ENCODE measurements at places on chromosomes 3 and 15.

DNA sequence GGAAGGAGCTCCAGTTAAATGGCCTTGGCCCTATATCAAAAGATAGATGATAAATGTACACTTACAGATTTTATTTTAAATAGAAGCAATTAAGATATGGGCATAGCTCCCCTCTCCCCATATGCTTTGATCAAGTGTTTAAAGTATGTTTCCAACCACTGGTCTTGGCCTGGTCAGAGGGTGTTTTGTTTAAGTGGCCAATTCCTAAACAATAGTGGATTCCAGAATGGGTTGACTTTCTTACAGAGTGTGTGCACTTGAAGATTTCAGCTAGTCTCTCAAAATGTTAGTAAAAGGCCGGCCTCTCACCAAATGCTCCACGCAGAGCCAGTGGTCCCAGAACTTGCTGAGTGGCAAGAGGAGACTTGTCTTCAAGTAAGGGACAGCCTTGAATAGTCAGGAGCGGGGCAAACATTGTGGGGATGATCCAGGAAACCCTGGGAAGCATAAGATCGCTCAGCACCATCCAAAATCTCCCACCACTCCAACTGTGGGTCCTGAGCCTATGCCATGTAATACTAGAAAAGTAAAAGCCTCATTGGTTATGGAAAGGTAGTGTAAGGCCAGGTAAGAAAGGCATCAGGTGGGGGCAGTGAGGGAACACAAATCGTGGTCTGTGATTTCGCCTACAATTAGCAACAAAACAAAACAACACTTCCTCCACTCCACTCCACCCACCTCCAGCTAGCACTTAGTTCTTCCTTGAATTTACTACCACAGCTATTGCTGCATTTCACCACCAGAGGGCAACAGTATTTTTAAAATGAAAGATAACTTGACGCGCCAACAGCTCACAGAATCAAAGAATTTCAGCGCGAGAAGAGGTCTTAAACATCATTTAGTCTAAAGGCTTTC is 4.8 kb downstream of the RARRES1 start:
- peak; percentile 89 for DNase-seq

DNA sequence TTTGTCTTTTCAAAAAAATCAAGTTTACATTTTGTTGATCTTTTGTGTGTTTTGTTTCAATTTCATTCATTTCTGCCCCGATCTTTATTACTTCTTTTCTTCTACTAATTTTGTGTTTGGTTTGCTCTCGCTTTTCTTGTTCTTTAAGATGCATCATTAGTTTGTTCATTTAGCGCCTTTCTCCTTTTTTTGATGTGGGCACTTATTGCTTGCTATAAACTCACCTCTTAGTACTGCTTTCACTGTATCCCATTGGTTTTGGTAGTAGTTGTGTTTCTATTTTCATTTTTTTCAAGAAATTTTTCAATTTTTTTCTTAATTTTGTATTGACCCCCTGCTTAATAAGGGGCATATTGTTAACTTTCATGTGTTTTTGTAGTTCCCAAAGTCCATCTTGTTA is 34.4 kb downstream of the PRKCI start:
- no peak for DNase-seq

DNA sequence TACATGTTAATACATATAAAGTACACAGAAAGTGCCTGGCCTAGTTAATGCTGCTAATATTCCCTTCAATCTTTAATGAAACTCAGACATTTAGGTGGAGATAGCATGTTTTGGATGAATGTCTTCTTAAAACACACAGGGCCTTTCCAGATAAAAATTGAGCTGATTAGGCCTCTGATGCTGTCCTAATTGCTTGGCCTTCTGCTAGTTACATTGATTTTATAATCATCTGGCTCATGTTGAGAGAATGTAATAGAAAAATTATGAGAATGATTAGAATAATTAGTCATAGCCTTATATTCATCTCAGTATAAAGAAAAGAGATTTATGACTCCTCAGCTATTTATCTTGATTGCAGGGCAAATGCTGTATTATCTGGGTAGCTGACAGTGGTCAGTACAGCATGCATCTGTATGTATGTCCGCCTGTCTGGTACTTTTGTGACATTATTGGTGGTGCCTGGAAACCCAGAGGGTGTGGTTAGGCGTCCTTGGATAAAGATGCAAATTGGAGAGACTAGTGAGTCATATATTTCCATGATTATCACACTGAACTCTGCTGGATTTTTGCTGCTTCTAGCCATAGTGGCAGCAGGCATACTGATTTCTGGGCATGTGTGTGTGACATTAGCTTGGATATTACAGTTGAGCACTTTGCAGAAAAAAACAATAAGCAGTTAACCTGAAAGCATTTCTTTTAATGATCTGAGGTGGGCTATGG is 120.8 kb downstream of the FEZF2 start:
- DNase-seq, result no peak

GRCh38 chr3:182692695-182693094 is 100.6 kb upstream of the ATP11B start:
- no peak for DNase-seq

- no peak for DNase-seq
Measured at GRCh38 chr3:27024493-27024892, 344.7 kb downstream of the NEK10 start.

DNA sequence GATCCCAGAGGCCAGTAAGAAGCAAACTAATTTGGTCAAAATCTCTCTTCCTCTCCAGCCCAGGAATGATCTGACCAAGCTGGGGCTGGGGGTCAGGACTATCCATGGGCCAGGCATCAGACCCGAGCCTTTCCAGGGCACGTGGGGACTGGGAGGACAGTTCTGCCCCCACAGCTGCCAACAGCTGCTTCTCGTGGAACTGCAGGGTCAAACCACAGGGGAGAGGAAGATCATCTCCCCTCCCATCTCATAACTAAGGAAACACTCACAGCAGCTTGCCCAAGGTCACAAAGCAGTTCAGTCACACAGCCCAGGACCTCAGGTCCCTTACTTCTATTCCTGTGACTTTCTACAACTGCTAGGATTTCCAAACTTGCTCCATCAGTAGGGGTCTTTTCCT is 47.1 kb downstream of the DAPK2 start:
- no peak for DNase-seq

DNA sequence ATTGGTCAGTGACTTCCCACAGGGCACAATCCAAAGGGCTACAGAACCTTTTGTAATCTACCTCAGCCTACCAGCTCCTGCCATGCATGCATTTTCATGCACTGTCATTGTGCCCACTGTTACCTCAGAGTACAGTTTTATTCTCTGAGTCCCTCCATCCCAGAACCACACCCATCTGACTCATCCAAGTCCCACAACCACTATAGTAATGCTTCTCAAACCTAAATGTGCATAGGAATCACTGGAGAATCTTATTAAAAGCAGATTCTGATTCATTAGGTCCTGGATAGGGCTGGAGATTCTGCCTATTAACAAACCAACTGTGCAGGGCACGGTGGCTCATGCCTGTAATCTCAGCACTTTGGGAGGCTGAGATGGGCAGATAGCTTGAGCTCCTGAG is 3.7 kb upstream of the B3GALNT1 start:
- no peak for DNase-seq

- DNase-seq, result no peak
Measured at GRCh38 chr15:41925086-41925608, 31.3 kb upstream of the SPTBN5 start.

- peak; percentile 81 for DNase-seq
Measured at GRCh38 chr3:36729204-36730056, 34.9 kb downstream of the DCLK3 start.

GRCh38 chr3:131553495-131554247 is 50.9 kb upstream of the MRPL3 start:
- no peak for DNase-seq

DNA sequence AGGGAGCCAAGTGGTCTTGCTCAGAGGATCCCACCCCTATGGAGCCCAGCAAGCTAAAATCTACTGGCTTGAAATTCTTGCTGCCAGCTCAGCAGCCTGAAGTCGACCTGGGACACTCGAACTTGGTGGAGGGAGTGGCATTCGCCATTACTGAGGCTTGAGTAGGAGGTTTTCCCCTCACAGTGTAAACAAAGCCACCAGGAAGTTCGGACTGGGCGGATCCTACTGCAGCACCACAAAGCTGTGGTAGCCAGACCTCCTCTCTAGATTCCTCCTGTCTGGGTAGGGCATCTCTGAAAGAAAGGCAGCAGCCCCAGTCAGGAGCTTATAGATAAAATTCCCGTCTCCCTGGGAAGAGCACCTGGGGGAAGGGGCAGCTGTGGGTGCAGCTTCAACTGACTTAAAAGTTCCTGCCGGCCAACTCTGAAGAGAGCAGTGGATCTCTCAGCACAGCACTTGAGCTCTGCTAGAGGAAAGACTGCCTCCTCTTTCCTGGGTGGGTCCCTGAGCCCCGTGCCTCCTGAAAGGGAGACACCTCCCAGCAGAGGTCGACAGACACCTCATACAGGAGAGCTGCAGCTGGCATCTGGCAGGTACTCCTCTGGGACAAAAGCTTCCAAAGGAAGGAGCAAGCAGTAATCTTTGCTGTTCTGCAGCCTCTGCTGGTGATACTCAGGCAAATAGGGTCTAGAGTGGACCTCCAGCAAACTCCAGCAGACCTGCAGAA is 576.3 kb upstream of the NECTIN3 start:
- no peak for DNase-seq

GRCh38 chr15:77545058-77545457 is 87.7 kb downstream of the LINGO1 start:
- DNase-seq, result no peak

GRCh38 chr15:59266028-59266427 is 59.4 kb downstream of the LDHAL6B start:
- no peak for DNase-seq

- no peak for DNase-seq
Measured at GRCh38 chr15:81175496-81175895, 21.2 kb upstream of the IL16 start.

GRCh38 chr3:31035681-31036080 is 141.2 kb upstream of the GADL1 start:
- DNase-seq, result no peak

DNA sequence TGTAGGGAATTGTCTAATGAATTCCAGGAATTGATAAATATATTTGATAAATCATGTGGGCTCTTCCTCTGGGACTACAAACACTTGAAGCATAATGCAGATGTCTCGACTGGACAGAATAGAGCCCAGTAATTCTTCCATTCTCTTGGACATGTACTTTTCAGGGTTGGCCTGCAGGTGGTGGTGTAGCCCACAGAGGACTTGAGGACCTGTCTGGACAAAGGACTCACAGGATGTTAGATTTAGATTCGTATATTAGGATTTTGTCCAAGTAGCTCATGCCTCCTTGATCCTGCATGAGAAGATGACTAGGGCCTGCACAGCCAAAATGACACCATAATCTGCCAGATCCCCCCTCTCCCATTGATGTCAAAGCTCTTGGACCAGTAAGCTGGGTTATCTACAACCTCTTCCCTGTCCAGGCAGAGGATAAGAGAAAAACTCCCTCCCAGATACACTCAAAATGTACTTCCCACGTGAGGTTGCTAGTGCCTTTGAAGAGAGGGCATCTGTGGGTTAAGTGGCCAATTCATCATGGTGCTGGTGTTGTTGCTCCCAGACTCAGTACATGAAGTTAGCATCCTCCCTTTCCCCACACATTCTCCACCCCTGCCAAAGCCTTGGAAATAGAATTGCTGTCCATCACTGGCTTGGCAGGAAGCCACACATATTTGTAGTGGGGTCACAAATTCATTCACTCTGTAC is 88.6 kb upstream of the ZNF280D start:
- peak; percentile 75 for DNase-seq

- peak; percentile 30 for DNase-seq
Measured at GRCh38 chr3:23659840-23660430, 145.8 kb upstream of the UBE2E1 start.

GRCh38 chr3:51559411-51559888 is 20.9 kb downstream of the RAD54L2 start:
- peak; percentile 66 for DNase-seq

DNA sequence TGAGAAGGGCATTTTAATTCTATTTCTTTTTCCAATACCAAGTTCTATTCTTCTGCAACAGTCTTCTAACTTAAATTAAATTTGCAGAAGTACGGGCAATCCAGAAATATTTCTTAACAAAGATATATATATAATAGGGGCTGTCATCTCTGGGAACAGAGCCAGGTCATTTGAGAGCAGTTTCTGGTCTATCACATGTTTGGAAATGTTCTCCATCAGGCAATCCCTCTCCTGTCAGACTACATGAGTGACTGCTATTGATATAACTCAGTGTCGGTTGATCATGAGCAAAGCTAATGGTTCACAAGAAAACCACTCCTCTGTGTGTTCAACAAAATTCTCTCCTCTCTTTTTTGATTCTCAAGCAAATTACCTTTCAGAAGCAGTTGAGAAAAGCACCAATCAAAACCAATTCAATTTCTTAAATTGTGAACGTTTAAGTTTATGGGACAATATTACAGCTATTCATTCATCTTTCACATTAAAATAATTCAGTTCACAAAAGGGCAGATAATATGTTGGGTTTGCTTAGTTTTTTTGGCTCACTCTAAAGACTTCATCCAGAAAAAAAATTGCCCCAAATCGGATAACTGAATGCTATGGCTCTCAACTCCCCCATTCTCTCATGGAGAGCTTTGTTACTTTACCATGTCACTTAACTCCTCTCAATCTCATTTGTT is 152.9 kb upstream of the TGFBR2 start:
- DNase-seq, result no peak

GRCh38 chr15:42335074-42335473 is 24.2 kb upstream of the CAPN3 start:
- no peak for DNase-seq

DNA sequence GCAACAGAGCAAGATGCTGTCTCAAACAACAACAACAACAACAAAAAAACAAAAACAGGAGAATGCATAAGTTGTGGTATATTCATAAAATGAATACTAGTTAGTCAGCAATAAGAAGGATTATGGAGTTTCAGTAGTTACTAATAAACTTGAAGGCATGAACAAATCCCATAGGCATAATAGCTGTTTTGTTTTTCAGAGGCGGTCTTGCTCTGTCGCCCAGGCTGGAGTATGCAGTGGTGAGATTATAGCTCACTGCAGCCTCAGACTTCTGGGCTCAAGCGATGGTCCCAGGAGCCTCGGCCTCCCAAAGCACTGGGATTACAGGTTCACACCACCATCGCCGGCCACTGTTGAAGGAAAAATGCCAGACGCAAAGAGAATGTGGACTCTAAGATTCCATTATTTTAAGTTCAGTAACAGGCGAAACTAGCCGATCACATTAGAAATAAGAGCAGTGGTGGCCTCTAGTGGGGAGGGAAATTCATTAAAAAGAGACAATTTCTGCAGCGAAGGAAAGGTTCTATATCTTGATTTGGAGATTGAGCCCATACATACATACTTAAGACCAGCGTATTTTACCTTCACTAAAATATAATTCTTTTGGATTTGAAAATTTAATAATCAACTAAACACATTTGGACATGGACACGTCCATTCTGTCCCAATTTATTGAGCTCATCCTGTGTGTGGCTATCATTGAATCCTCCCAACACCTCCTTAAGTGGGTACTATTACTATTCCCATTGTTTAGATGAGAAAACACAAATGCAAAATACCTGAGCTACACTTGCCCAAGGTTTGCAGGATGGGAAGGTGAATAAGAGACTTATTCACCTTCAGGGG is 27.4 kb upstream of the HDAC11 start:
- peak; percentile 76 for DNase-seq

DNA sequence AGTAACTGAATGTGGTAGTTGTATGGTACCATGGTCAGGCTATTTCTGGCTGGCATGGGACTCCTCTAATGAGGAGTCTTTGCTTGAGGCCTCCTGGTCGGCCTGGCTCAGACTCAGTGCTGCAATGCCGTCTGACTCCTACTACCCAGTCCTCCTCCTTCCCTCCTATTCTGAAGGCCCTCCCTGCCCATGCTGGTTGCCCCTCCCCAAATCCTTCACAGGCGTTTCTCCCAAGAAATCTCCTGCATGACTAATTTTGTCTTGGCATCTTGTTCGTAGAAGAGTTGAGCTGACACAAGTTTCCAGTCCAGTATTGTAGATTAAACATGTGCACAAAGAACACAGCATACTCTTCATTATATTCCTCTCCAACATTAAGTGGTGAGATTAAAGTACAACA is 115.5 kb downstream of the NFKBIZ start:
- no peak for DNase-seq

Measured in eye (tissue), 1 donor.